ENCODE measurements at places on chromosomes 16 and 17.

DNA sequence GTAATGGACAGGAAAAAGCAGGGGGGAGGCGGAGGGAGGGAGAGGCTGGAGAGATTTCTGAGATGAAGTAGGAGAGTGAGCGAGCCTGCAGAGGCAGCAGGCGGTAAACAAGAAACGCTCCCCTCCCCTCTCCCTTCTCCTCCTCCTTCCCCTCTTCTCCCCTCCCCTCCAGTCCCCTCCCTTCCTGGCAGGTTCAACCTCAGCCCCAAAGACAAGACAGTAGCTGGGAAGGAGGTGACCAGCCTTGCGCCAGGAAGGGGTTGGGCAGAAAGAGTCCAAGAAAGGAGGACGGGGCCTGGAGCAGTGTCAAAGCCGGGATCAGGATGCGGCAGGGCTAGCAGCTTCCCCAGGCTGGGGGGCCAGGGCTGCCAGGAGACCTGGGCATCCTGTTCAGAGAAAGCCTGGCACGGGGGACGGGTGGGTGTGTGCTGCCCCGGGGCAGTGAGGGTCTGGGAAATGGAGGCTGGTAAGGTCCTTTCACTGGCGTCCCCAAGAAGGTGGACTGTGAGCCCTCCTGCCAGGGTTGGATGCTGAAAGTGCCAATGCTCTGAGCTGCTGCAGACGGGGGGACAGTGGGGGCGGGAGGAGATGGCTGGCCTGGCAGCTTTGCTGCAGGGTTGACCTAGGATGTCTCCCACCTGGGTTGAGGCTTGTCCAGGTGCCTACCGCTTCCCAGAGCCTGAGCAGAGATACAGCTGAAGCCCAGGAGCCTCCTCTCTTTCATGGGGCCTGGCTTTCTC is 261.6 kb upstream of the TNRC6C start:
- DNase-seq: no peak

DNA sequence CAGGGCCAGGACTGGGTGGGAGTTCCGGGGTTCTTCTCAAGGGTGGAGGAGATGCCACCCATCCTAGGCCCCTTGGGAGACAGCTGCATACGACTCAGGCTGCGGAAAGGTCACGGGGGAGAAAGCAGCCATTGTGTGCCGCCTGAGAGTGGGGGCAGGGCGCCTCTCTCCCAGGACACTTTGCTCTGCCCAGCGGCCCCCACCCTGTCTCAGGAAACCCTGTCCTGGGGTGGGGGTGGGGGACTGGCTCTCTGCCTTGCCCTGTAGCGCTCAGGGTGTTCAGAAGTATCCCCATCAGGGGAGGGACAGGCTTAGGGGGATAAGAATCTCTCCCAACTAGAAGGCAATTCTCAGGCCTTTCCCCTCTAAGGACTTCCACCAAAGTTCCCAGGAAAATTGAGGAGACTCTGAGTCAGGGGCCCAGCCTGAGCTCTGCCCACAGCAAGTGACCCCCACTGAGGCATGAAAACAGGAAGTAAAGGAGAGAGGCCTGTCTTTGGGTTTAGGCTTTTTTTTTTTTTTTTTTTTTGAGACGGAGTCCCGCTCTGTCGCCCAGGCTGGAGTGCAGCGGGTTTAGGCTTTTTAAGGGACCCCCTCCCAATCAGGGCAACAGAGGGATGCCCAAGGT is 4.9 kb downstream of the GIT1 start:
- DNase-seq: no peak

- DNase-seq: no peak
Measured at GRCh38 chr17:60230358-60230757, 80.6 kb downstream of the CA4 start.

GRCh38 chr17:1001640-1002411 is 4.9 kb downstream of the TIMM22 start:
- DNase-seq: no peak

DNA sequence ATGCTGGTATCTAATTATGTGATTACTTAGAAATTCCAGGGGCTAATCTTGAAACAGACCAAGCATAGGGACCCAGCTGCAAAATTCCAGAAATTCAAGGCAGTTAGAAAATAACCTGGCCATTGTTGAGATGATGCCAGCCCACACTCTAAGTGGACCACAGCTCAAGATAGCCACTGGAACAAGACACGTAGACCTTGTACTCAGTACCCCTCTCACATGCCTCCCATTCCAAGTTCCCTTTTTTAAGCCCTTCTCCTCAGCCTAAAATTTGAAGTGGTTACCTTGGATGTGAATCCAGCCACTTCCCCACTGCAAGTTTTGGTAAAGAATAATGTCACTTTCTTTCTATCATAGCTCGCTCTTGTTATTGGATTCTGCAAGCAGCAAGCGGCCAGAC is 4.1 kb upstream of the ZNF19 start:
- DNase-seq: no peak

- no peak for DNase-seq
Measured at GRCh38 chr16:12195296-12195695, 218.8 kb downstream of the SNX29 start.

GRCh38 chr16:61581417-61582046 is 454.7 kb downstream of the CDH8 start:
- DNase-seq: no peak

DNA sequence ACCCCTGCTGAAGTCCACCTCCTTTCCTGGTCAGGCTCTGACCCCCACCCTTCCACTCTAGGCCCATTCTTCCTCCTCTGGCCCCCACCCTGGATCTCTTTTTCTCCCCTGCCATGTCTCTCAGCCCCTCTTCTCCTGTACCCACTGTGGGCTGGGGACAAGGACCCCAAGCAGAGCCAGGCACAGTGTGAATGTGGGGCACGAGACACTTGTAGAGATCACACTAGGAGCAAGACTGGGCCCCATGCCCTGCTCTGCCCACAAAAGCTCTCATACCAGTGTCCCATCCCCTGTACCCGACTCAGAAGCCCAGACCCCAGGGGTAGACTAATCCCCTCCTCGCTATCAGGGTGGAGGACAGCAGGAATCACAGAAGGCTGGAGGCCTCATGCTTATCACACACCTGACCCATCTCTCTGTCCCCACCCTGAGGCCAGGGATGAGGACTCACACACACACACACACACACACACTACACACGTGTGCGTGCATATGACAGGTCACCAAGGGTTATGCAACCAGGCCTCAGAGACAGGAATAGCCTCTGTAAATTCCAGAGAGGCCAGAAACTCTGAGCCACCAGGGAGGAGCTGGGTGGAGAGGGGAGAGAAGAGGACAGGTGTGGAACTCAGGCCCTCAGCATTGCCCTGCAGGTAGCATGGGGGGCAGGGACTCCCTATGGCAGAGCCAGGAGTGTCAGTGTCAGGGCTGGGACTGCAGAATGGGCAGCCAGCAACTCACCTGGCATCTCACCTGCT is 21.1 kb downstream of the ARHGAP27 start:
- no peak for DNase-seq

GRCh38 chr16:11084876-11085485 is 140.6 kb downstream of the CLEC16A start:
- no peak for DNase-seq

- no peak for DNase-seq
Measured at GRCh38 chr17:69535016-69535570, 120.6 kb downstream of the MAP2K6 start.

DNA sequence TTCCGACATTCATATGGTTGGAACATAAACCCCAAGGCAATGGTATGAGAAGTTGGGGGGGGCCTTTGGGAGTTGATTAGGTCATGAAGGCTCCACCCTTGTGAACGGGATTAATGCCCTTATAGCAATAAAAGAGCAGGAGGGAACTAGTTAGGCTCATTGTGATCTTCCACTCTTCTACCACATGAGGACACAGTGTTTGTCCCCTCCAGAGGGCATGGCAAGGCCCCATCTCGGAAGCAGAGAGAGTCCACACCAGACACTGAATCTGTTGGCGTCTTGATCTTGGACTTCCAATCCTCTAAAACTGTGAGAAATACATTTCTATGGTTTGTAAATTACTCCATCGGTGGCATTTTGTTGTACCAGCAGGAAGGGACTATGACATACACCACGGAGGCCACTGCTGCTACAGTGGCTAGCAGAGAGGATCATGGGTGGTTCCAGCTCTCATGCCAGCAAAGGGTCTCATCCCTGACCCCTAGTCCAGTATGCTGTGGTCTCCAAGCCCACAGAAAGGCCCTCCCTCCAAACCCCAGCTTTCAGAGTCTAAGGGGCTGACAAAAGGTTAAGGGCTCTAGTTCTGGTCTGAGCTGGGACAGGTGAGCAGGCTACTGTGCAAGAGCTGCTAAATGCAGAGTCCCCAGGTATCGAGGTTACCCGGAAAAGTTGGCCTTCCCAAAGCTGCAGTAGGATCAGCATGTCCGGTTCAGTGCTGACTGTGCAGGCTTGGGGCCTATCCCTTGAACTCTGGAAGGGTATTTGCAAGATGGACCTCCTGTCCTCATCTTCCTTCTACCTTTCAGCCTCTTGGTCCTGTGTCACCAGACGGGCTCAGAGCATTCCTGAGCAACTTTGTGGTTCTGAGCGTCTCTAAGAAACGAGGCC is 12.2 kb downstream of the CCR7 start:
- no peak for DNase-seq

- DNase-seq: no peak
Measured at GRCh38 chr16:70478912-70479341, 24.5 kb downstream of the FCSK start.

GRCh38 chr17:77420804-77421629 is 280.2 kb downstream of the SEC14L1 start:
- DNase-seq: no peak

DNA sequence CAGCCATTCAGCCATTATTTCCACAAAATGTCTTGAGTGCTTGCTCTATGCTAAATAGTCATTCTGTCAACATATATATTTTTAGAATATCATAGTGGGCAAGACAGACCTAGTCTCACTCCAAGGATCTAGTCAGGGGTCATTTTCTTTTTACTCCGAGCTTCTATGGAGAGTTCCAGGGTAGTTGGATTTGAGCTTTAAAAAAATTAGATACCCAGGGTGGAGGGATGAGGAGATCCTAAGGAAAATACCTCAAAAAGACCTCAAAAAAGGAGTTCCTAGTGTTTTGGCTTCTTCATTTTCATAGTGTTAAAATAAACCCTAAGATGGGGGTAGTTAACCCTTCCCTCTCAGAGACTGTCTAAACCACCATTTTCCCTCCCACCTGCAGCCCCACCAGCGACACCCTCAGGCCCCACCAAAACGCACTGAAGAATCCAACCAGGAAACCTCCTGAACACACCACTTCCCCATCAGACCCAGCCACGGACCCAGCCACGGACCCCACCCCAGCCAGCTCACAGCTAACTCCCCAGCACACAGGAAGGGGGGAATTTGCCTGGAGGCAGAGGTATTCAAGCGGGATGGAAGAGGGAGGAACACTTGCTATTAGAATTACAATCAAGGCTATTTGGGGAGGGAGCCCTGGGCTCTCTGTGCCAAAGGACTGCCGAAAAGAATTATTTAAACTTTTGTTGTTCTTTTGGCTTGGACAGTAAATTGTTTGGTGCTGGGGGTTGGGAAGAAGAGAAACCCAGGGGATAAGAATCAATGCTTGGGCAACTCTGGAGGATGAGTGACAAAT is 2.2 kb downstream of the ETV4 start:
- no peak for DNase-seq

GRCh38 chr16:9047689-9048301 is 43.6 kb upstream of the HAPSTR1 start:
- peak; percentile 97 for DNase-seq

GRCh38 chr16:72637306-72637705 is 410.6 kb downstream of the ZFHX3 start:
- DNase-seq: peak; percentile 22

DNA sequence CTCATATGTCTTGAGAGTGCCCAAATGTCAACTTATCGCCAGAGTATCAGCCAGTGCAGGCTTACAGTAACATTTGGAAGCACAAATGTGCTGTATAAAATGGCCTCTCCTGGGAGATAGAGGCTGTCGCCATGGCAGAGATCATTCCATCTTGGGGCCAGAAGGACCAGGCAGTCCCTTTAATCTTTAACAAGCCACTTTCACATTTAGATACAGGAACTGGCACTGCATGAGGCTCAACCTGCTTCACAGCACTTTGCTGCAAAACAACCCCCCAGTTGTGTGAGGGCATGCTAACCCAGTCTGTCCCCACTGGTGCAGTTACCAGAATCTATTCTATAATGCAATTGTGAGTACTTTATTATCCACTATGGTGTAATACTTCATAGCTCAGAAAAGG is 4.7 kb upstream of the RFFL start:
- no peak for DNase-seq

DNA sequence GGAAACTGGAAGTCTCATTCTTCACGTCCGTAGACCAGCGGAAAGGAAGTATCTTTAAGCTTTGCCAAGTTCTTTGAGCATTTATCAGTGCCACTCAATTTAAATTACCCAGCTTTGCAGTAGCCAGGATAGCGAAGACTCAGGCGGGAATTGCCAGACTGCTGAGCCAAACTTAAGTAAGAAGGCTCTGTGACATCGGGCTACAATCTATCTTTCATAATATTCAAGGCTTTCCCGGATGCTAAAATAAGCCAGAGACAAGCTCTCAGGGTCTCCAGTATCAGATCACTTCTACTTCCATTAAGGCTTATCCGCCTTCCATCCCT is 436 bp upstream of the BRIP1 start:
- DNase-seq: no peak

- no peak for DNase-seq
Measured at GRCh38 chr16:74073456-74073855, 223.2 kb upstream of the PSMD7 start.

DNA sequence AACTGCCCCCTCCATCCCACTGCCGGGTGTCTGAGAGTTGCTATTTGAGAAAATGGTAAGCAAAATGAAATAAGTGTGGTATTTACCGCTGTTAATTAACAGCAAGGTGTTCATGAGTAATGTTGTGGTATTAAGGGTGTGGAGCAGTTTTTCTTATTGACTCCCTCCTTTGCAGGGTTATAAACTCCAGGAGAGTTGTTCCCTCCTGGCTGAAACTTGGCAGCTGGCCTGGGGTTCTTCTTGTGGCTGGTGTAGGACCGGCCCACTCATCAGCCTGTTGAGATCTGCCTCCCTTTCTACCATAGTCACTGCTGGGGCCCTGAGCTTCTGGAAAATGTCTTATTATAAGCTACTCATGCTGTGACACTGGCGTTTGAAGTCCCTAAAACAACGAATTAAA is 128.6 kb downstream of the SOX9 start:
- DNase-seq: peak; percentile 26

DNA sequence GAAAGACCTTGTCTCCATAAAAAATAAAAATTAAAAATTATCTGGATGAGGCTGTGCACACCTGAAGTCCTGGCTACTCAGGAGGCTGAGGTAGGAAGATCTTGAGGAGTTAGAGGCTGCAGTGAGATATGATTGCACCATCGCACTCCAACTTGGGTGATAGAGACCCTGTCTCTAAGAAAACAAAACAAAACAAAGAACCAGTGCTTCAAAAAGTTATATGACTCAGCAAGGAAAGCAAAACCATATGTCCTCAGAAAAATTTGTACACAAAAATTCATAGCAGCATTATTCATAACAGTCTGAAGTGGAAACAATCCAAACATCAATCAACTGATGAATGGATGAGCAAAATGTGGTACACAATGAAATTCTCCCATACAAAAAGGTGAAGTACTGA is 48.9 kb downstream of the SLFN5 start:
- no peak for DNase-seq

GRCh38 chr17:32772453-32773025 is 104.4 kb downstream of the MYO1D start:
- DNase-seq: no peak
